ENCODE measurements at places on chromosomes 6 and 20. TPM values are rescaled to one million over a fixed set of nuclear protein-coding genes. Genes with fewer than 3 reads are reported as not detected.

Gene SPATA25
- total RNA-seq, result 2.0 TPM

Gene EFCAB8
- not detected for total RNA-seq

Gene LY6G6F
- not detected for total RNA-seq

GRCh38 chr20:32474717-32474966 lies 110.5 kb downstream of the NOL4L start:
- DNase-seq, result peak; percentile 28

GRCh38 chr6:41072836-41073202 lies at the start of gene NFYA:
NFYA (plus strand) TSS chr6:41072974; CDS start chr6:41079090, 6,116 bp downstream.
- peak; percentile 96 for DNase-seq

DNA sequence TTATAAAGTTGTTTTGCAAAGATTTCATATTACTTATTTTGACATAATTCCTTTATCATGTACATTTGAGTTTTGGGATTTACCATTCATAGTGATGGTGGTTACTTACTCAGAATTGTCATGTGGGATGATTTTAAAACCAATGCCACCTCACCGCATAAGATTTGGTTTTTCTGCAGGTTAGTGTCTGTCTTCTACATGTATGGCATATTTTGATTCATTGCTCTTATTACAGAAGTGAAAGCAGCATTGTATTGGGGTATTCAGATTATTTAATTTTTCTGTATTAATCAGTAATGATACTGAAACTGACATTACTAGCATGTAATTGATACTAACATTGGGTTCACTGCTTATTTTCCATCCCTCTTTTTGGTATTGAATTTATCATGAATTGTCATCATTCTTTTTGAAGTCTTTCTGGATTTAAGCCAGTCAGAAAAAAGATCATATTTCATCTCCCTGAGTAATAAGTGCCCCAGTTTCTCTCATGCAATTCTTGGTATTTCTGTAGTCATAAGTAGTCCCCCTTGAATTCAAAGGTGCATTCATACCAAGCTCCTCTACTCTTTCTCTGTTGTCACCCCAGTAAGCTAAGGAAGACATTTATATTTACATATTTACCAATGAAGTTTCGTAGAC lies 176.6 kb downstream of the BCKDHB start:
- no peak for DNase-seq

- peak; percentile 14 for DNase-seq
These were observed 130.6 kb upstream of the C6orf118 start for GRCh38 chr6:165439928-165440554.

GRCh38 chr6:124530926-124531325 lies 431.3 kb upstream of the RNF217 start:
- DNase-seq, result no peak

- DNase-seq, result no peak
These were observed 82.4 kb upstream of the SMLR1 start for GRCh38 chr6:130744576-130745366.

GRCh38 chr20:40630099-40630498 lies 58.9 kb downstream of the MAFB start:
- DNase-seq, result no peak

DNA sequence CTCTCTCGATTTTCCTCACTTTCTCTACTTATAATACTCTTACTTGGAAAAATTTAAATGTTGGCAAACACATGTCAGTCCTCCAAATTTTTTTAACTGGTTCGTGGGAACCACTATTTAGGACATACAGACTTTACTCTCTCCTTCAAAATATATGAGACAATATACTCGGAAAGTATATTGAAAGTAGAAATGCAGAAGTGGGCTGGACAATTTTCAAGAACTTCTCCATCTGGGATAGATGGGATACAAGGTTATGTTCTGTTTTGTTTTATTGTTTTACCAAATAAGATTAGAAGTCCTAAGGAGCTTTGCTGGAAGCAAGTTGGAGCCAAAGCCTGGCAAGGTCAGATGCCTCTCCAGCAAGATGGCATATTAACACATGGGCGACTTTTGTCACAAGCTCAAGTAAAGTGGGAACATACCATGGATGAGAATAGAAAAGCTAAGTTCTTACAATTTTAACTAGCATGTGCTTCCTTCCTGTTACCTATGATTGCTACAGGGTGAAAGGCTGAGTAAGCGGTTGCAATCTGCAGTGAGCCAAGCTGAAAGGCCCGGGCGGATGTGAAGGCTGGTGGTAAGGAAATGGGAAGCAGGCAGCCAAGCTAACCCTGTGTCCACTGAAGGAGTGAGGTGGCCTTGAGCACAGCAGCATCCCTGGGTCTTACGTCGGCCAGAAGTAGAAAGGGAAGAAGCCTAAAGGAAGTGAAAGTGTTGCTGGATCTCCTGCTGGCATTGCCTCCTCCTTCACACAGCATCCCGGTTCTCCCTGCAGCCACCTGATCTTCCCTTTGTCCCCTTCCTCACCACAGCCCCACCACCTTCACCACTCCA lies 7.1 kb downstream of the MAP3K5 start:
- DNase-seq, result no peak

DNA sequence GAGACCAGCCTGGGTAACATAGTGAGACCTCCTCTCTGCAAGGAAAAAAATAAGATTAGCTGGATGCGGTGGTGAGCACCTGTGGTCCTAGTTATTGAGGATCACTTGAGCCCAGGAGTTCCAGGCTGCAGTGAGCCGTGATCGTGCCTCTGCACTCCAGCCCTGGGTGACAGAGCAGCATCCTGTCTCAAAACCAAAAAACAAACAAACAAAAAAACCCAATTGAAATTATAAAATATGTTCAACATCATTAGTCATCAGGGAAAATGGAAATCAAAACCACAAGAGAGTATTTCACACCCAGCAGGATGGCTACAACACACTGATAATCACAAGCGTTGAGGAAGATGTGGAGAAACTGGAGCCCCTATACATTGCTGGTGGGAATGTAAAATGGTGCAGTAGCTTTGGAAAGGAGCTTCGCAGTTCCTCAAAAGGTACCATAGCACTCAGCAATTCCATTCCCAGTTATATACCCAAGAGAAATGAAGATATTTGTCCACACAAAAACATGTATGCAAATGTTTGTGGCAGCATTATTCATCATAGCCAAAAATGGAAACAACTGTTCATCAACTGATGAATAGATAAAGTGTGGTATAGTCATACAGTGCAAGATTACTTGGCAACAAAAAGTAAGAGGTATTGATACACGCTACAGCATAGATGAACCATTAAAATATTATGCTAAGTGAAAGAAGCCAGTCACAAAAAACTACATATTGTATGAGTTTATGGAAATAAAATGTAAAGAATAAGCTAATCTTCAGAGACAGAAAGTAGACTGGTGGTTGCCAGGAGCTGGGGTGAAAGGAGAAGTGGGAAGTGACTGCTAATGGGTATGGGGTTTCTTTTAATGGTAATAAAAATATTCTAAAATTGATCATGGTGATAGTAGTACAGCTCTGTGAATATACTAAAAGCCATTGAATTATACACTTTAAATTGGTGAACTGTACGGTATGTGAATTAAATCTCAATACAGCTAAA lies 38.7 kb upstream of the RIPOR2 start:
- DNase-seq, result no peak

DNA sequence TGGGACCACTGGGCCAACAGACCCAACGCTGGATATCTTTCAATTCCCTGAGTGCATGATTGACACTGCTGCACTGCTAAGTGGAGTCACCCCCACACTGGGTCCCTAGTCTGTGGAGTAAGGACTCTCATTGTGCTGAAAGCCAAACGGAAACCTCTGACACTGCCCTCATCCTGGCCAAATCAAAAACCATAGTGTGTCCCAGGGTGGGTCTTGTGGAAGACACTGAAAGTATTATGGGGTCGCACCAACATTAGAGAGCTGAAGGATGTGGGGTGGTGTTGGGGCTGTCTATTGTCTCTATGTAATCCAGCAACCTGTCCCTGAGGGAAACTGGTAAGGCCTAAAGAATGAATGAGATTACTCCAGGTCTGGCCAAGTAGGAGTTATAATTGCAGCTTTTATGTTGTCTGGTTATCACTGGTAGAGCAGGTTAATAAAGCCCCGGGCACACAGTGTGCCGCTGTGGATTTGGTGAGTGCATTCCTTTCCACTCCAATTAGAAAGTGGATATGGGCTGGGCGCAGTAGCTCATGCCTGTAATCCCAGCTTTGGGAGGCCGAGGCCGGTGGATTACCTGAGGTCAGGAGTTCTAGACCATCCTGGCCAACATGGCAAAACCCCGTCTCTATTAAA lies 57.9 kb downstream of the HLA-A start:
- DNase-seq, result no peak

GRCh38 chr6:119476024-119476423 lies 126.5 kb upstream of the MAN1A1 start:
- no peak for DNase-seq

GRCh38 chr6:33007831-33008400 lies 1.5 kb downstream of the HLA-DOA start:
- no peak for DNase-seq

Measured in frontal cortex (tissue), 4 donors.